Stomach (tissue), 19 donors: ENCODE measurements at places on chromosomes 2 and 18. TPM values are rescaled to one million over a fixed set of nuclear protein-coding genes. Genes with fewer than 3 reads are reported as not detected.

Gene GAL3ST2
- total RNA-seq = 311 TPM

Gene TPO
- 0.72 TPM for total RNA-seq

Gene TCF23
- total RNA-seq = not detected

DNA sequence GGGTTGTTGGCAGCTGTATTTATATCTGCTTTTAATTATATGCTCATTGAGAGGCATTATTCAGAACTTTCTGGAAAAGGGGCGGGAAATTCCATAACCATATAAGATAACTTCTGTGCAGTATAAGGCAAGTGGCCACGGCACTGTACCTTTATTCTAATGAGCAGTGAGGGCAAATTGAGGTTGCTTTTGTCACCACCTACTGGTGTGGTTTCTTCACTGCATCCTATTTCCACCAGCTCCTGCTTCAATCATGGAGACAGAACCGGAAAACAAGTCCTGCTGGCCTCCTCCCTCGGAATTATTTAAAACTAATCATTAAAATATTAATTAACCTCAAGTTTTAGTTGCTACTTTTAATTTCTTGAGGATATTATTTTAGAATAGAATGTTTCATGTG, 759.4 kb downstream of the CBLN2 start:
- no peak for DNase-seq

DNA sequence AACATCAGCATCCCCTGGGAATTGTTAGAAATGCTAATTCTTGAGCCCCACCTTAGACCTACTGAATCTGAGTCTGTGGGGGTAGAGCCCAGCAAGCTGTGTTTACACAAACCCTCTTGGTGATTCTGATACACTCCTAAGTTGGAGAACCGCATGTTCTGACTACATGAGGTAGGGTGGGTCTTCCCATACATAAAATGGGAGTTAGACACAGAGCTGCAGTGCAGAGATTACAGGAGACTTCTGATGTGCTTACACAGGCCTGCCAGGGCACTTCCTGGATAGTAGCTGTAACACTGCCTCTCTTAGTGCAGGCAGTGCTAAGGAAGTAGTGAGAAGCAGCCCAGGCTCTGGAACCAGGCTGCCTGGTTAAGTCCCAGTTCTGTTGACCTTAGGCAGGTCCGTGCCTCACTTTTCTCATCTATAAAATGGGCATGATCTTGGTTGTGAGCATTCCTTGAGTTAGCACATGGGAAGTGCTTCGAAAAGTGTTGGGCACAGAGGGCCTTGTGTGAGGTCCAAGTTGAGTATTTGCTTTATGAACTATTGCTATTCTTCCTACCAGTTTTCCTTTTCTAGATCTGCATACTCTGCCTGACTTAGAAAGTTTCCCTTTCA, 67.3 kb downstream of the GLI2 start:
- DNase-seq = no peak

- no peak for DNase-seq
Observed at GRCh38 chr2:152600697-152601096, 116.6 kb downstream of the PRPF40A start.

- DNase-seq = no peak
Observed at GRCh38 chr18:74957588-74958224, 251.2 kb downstream of the PTGR3 start.

DNA sequence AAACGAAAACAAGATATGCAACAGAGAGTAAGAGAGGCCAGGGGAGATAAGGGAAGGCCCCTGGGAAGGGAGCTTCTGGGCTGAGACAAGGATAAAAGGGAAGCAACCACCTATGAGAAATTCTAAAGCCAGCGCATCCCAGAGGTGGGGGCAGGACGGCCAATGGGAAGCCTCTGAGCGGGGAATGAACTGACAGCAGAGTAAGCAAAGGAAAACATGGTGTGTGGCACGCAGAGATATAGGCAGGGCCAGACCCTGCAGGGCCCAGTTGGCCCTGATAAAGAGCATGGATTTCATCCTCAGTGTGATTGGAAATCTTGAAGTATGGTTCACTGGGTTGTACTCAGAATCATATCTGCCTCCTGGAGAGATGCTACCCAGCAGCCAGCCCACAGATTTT, 78.7 kb downstream of the IRS1 start:
- no peak for DNase-seq

GRCh38 chr2:25324905-25325592, 16.7 kb downstream of the DNMT3A start:
- DNase-seq = no peak

GRCh38 chr2:217086718-217087117, 226.9 kb upstream of the TNP1 start:
- no peak for DNase-seq

DNA sequence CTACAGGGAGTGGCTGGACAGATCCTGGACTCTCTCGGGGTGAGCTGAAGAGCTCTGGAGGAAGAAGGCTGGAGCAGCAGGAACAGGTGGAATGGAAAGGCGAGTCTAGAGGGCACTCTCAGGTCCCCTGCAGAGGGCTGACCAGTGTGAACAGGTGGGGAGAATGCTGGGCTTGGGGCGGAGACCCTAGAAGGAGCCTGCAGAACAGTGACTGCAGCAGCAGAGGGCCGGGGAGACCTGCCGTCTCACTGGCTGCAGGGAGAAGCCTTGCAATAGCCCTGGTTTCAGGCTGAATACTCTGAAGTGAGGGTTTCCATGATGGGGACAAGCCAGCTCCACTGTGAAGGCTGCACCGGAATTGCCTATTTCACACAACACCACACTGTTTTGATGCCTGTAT, 626.7 kb upstream of the SALL3 start:
- DNase-seq = no peak

DNA sequence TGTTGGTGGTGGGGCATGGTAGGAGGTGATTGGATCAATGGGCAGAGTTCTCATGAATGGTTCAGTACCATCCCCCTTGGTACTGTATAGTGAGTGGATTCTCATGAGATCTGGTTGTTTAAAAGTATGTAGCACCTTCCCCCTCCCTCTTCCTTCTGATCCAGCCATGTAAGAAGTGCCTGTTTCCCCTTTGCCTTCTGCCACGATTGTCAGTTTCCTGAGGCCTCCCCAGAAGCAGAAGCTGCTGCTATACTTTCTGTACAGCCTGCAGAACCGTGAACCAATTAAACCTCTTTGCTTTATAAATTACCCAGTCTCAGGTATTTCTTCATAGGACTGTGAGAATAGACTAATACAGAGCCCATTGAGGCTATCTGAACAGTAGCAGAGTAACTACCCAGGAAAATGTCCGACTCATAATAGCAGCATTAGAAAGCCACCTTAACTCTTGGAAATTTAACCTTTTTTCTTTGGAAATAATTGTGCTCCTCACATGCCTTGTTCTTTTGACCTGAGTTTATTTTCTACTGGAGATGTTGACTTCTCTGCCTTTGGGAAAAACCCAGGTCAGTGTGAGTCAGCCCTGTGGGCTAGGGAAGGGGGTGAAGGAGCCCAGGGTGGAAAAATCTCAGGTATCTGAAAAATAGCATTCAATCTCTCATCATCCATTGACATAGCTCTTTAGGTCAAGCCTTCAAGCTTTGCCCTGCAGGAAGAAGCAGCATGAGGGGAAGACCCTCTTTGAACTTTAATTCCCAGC, 18.1 kb downstream of the CYP1B1 start:
- no peak for DNase-seq

DNA sequence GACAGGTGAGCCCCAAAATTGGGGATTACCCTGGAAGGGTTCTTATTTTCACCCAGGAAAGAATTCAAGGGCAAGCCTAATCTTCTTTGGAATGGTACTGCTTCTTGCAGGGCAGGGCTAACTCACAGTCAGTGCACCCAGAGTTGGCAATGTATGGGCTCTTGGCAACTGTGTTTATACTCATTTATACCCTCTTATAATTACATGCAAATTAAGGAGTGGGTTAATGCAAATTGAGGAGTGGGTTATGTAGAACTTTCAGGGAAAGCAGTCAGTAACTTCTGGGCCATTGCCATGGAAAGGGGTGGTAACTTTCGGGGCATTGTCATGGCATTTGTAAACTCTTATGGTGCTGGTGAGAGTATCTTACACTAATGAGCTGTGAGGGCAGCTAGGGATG, 59.2 kb downstream of the SERPINB8 start:
- DNase-seq = no peak

DNA sequence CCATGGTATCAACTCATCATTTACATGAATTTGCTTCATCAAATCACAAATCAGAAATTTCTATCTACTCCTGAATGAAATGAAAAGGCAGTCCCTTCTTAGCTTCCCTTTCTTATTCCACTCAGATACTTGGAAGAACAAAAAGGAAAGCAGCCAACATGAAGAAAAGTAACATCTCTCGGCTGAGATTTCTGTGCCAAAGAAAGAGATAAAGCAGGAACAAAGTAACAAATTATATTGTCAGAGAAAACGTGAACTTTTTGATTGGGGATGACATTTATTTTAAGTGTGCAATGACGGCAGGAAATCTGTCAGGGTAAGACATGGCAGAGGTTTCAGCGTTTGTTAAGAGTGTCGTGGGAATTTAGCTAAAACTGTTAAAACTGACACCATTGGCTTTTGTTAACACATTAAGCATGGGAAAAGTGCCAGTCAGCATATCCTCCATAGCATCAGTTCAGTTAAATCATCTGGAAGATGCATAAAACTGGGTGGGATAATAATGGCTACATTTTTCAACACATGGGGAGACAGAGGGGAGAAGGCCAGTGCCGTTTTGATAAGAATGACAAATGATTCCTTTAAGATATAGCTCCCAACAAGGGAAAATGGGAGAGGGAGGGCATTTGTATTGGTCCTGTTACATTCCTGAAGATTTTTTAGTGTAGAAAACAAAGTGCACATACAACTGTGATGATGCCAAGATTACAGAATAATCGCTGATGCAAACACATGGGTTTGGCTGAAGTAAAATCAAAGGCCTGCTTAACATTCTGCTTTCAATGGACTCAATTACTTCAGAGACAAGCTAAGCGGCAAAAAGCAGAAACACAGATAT, 211.6 kb downstream of the ZNF521 start:
- DNase-seq = peak; percentile 80
